AG20443 (cell line): ENCODE measurements at places on chromosomes 13 and 19.

GRCh38 chr13:108433976-108434755, 164.6 kb downstream of the TNFSF13B start:
- no peak for DNase-seq

- no peak for DNase-seq
These were observed 816.2 kb upstream of the ATXN8OS start for GRCh38 chr13:69291292-69291906.

DNA sequence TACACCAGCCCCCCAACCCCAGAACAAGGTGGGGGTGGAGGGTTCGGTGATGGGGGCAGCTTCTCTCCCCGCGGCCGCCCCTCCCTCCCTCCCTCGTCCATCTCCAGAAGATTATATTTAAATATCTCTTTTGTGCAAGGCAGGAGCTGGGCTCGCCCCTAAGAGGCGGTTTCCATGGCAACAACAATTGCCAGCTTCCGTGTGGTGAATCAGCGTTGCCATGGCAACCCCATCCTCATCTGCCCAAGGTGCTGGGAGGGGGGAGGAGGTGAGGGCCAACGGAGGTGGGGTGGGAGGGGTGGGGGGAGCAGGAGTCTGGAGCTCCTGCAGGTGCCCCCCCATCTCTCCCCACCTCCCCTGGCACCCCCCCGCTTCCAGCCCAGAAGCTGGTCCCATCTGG, 46.4 kb downstream of the CELF5 start:
- DNase-seq, result no peak

DNA sequence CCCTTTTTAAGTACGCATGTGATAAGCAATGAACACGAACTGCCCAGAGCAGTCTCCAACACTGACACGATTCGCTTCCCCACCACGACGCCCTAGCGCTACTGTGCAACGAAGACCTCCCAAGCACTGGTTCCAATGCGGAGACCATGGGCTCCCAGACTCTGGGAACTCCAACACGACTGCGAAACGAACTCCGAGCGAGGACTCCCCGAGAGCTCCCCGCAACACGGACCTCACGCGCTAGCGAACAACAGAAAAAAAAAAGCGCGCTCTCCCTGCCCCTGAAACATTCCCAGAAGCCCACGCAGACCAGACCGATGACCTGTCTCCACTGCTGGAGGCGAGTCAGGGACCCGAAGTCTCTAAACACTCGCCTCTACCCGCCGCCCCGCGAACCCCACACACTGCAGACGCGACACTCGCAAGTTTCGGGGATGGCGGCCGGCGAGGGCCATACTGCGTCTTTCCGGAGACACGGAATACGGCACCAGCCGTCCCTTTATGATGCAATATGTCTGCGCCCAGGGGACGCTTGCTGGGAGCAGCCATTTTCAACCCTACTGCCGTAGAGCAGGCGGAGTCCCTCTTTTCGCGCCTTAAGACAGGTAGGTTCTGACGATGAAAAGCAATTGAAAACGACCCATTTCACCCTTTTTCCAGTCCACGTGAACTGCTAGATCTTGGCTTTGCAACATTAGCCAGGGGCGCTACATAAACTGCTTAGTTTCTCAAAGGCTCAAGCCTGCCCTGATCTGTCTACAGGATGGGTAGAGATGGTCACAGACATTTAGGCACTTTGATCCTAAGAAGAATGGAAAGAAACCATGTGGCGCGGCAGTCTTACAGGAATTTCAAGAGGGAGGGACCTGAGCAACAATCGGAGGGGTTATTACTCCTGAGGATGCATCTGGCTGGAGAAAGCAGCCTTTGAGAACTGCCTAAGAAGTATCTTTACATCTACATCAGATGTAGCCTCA, at the start of gene ZNF577:
ZNF577 (minus strand) TSS at position 430 of the 977 bp plus-strand sequence. CDS start 7,569 bp downstream, outside the sequence.
- peak; percentile 96 for DNase-seq
